ENCODE measurements at places on chromosomes 2 and 18. TPM values are rescaled to one million over a fixed set of nuclear protein-coding genes. Genes with fewer than 3 reads are reported as not detected.

Gene MRPL19
- polyA plus RNA-seq, result 84.0 TPM

Gene SPC25
- 7.1 TPM for polyA plus RNA-seq

DNA sequence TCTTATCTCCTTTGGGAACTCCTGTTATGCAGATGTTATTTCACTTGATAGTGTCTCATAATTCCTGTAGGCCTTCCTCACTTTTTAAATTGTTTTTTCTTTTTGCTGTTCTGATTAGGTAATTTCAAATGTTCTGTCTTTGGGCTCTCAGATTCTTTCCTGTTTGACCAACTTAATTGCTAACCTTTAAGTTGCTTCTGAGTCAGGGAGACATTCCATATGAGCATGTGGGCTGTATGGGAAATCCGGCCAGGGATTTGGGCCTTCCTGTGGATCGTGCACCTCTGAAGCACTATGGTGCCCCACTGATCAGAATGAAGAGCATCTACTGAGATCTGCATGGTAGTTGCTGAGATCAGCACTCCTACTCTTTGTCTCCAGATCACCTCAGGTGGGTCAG is 44.7 kb upstream of the REEP1 start:
- no peak for DNase-seq

GRCh38 chr2:240002983-240003382 is 22.2 kb downstream of the NDUFA10 start:
- no peak for DNase-seq
